ENCODE measurements at places on chromosomes 6 and 20. TPM values are rescaled to one million over a fixed set of nuclear protein-coding genes. Genes with fewer than 3 reads are reported as not detected.
A peak's percentile ranks its signal among the peaks of the same experiment; 100 is the strongest.

- DNase-seq = no peak
Measured at GRCh38 chr6:6851059-6851948, 256.5 kb upstream of the RREB1 start.

- no peak for DNase-seq
Measured at GRCh38 chr6:37711331-37712241, 13.9 kb upstream of the MDGA1 start.

- no peak for DNase-seq
Measured at GRCh38 chr20:59579404-59580145, 24.8 kb upstream of the PHACTR3 start.

DNA sequence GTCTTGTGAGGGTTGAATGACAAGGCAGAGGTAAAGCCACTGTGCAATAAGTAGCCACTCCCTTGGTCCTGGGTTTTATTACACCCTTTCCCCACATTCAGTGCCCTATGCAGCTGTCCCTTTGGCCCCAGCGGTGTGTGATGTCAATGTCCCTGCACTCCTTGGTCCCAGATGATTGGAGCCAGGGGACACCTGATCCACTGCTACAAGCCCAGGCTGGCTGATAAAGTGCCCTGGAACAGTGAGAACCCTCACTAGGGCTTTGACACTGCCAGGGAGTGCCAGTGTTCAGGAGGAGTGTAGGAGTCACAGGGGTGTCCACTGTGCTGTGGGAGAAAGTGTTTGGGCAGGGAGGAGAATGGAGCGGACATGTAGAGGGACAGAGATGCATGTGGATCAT lies 30.4 kb downstream of the GABRR1 start:
- DNase-seq = no peak

- DNase-seq = no peak
Measured at GRCh38 chr6:106372838-106373501, 12.5 kb downstream of the CRYBG1 start.

DNA sequence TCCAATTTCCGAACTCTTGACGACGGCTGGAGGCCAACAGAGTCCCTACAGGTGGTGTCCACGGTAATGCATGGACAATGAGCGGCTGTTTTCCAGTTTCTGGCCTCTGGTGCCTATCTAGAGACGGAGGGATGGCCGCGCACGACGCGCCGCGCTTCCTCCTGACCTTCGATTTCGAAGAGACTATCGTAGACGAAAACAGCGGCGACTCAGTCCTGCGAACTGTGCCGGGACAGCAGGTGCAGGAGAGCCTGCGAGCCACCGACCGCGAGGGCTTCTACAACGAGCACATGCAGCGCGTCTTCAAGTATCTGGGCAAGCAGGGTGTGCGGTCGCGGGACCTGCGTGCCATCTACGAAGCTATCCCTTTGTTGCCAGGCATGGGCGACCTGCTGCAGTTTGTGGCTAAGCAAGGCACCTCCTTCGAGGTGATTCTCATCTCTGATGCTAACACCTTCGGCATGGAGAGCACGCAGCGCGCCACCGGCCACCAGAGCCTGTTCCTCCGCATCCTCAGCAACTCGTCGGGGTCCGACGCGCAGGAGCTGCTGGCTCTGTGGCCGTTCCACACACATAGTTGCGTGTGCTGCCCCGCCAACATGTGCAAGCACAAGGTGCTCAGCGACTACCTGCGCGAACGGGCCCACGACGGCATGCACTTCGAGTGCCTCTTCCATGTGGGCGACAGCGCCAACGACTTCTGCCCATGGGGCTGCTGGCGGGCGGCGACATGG lies 169.4 kb downstream of the CDK19 start:
- no peak for DNase-seq

DNA sequence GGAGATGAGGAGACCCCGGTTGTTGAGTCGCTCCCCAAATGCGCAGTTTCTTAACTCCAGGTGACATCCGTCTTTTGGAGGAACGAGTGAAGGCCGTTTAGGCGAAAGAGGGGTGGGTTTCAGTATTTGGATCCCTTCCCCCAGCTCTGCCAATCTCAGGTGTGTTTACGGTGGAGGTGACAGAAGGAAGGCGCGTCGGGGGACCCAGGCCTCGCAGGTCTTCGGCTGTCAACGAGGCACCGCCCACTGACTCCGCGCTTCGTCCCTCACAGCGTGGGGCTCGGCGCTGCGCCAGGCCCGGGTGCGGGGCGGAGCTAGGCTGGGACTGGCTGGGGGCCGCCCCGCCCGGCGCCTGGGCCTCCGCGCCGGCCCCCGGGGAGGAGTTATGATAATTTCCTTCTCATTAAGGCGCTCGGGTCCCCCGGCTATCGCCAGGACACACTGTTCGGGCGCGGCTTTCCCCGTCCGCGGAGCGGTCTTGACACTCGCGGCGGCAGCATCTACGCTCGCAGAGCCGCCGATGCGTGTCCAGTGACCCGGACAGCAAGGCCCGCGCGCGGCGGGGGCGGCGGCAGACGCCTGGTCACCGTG lies at the start of gene TFAP2C:
TSS of gene TFAP2C (plus strand) at position 434 of the 591 bp plus-strand sequence. CDS start 239 bp downstream, outside the sequence.
- DNase-seq = peak; percentile 91

DNA sequence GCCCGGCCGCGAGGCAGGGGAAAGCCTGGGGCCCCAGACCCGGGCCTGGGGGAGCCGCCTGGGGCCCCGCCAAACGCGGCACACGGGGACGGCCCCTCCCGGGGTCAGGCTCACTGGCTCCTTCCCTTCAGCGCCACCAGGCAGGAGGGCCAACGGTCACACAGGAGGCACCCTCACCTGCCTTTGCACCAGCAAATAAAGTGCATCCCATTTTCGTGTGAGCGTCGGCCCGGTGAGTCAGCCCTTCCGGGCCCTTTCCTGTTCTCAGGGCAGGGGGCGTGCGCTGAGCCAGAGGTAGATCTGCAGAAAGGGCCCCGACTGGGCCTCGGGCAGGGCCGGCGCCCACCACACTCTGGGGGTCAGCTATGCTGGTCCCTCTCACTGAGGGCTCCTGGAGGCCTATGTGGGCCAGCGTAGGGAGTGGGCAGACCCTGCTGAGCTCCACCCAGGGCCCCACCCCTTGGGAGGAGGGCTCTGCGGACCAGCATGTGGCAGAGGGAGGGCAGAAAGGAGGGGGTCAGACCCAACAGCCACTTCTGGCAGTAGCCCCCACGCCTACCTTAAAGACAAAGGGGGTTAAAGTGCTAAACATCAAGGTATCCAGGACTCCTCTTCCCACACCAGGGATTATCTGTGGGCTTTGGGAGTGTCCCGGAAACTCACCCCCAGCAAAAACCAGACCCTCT lies 931 bp upstream of the UCKL1 start:
- no peak for DNase-seq

DNA sequence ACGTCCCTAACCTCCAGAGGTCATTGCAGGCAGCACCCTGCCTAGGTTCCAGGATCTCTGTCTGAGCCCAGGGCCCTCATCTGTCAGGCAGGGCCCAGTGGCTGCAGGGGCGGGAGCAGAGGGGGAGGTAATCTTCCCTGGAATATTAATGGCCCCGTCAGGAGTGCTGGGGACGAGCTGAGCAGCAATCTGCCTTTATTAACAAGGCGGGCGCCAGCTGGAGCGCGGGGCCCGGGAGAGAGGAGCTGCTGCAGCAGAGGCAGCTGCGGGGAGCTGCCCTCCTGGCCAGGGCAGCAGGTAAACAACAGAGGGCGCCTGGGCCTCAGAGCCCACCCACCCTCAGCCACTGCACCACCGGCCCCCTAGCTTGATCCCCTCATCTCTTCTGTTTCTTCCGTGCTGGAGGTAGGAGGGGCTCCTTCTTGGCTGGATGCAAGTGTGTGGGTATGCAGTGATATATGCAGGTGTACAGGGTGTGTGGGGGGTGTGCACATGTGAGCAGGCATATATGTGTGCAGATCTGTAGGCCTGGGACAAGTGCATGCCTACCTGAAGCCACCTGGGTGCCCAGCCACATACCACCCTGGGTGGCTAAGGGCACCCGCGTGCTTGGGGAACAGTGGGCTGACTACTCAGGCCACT lies 131.8 kb upstream of the MLN start:
- DNase-seq = no peak

GRCh38 chr6:124722141-124722878 lies 239.9 kb upstream of the RNF217 start:
- no peak for DNase-seq

DNA sequence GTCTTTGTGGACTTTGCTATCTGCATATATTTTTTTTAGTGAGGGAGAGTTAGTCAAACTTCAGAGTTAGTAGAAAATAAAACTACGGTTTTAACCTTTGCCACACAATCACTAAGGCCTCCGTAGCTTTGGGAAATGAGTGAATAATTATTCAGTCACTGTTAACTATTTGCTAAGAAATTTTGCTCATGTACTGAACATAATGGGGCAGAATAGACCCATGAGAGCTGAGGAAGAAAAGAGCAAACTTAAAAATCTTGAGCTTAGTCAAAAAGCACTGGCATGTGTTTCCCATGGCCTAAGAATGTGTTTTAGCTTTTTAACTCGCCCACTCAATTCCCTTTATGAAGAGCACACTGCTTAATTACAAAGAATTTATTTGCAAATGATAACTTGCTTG lies 60.4 kb upstream of the SUPT3H start:
- no peak for DNase-seq

DNA sequence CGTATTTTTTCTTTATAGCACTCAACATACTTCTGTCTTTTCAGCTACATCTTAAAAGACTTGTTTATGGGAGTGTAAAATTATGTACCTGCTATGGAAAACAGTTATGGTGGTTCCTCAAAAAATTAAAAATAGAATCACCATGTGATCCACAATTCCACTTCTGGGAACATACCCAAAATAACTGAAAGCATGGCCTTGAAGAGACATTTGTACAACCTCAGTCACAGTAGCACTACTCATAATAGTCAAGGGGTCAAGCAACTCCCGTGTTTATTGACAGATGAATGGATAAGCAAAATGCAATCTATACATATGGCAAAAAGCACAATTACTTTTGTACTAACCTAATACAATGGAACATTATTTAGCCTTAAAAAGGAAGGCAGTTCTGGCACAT lies 74.5 kb downstream of the METTL24 start:
- DNase-seq = no peak

DNA sequence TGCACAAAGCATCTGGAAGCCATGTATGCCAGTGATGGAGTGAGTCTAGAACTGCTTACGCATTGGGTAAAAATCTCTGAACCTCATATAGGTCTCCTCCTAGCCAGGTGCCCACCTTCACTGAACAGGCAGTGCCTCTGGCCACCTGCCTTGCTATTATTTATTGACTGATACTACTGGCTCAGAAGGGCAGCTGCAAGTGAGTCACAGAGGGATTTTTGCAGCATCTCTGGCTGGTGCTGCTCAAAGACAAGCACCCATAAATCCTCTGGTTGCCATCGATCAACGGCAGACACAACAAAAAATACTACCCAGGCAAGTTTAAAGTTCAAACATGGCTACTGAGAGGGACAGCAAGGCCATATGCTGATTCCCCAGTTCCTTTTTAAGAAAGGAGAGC lies 279.4 kb downstream of the UBE3D start:
- DNase-seq = no peak

DNA sequence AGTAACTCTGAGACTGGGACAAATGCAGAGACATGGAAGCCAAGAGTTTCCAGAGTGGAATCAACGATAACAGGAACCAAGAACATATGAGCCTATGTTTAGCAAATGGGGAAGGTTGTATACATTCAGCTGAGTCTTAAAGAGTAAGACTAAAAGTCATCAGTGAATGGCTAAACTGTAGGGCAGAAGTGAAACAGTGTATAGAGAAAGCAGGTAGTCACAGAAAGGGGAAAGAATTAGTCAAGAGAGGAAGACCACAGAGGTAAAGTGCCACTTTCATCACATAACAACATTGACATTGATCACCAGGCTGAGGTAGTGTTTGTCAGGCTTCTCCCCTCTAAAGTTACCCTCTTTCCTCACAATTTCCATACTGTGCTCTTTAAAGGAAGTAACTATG lies 306.5 kb upstream of the SPTLC3 start:
- no peak for DNase-seq

- no peak for DNase-seq
Measured at GRCh38 chr6:104908031-104908887, 48.5 kb upstream of the HACE1 start.

Gene HMGA1
- total RNA-seq = 10.9 TPM

Gene NRM
- 1.8 TPM for total RNA-seq

Gene KIF6
- total RNA-seq = under 0.01 TPM

Gene FERMT1
- 2.0 TPM for total RNA-seq

Gene TRDN
- total RNA-seq = not detected

Gene GPR6
- total RNA-seq = not detected

Gene ELOVL4
- 1.9 TPM for total RNA-seq

Gene ARMH2
- not detected for total RNA-seq

Gene KATNA1
- total RNA-seq = 24.9 TPM
